ENCODE measurements at places on chromosomes 7 and 10.
A peak's percentile ranks its signal among the peaks of the same experiment; 100 is the strongest.

- DNase-seq: no peak
Observed at GRCh38 chr10:104323760-104324201, 14.5 kb downstream of the ITPRIP start.

GRCh38 chr7:114940220-114940619, 18.3 kb downstream of the MDFIC start:
- DNase-seq: no peak

DNA sequence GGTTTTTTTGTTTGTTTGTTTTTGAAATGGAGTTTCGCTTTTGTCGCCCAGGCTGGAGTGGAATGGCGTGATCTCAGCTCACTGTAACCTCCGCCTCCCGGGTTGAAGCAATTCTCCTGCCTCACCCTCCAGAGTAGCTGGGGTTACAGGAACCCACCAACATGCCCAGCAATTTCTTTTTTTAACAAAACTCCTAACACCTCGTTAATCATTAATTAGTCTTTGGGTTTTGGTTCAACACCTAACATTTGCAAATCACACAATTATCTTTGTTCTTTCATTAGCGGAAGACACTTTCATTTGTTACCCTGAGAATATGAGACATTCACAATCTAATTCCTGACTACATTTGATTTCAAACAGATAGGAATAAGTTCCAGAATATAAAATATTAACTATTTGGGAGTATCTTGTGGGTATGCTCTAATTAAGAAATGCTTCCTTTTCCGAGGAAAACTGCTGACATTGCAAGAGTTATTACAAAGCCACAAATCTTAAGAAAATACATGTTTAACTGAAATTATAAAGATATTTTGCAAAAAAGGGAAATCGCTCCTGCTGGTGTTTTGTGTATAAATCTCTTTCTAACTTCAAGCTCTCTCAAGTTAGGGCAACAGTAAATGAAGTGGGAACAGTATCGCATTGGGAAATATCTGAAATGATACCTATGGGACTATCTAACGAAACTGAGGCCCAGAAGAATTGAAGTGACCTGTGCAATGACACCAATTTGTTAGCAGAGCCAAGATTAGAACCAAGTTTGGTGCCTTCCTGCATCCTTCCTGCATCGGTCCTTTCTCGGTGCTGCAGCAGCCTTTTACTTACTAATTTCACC, 1.2 kb upstream of the LSM8 start:
- no peak for DNase-seq

DNA sequence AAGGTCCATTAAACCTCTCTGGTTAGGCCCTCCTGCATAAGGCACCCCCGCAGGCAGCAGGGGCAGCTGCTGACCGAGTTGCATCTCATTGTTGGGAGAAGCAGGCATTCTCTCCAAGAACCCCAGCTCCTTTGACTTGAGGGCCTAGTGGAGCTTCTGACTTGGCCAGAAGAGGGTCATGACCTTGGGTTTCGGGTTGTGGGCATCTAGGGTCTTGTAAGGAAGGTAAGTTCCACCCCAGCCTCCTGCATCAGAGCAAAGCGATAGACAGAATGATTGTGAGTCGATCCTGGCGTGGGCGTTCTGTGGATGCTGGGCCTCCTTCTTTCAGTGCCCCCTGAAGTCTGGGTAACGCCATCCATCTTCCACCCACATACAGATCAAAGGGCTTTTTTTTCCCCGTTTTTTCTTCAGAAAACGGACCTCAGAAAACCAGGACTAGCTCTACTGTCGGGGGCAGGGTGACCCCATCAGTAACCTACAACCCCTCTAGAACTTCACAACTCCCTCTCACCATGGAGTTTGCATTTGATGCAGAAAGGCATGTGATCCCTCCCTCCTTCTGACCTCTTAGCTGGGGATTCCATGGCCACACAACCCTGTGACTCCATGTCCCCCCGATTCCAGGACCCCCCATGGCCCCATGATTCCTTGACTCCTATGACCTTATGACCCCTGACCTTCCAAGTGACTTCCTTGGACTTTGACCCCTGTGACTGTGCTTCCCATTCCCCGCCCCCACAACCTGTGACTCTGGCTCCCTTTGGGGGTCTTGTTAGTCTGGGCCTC, 3.0 kb downstream of the SEMA4G start:
- DNase-seq: no peak

DNA sequence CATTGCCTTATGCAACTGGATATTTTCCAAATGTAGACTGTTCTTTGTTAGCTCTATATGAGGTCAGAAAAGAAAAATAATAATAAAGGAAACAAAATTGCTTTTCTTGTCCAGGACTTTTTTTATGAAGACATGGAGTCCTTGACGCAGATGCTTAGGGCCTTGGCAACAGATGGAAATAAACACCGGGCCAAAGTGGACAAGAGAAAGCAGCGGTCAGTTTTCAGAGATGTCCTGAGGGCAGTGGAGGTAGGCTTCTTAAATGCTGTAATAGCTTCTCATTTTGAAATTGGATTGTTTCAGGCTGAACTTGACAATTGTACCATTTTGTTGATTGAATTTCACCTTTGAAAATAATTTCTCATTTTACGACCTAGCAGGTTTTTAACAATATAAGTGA, 12.9 kb upstream of the LSMEM1 start:
- no peak for DNase-seq

GRCh38 chr7:102147008-102147407, 139.7 kb upstream of the SH2B2 start:
- no peak for DNase-seq

DNA sequence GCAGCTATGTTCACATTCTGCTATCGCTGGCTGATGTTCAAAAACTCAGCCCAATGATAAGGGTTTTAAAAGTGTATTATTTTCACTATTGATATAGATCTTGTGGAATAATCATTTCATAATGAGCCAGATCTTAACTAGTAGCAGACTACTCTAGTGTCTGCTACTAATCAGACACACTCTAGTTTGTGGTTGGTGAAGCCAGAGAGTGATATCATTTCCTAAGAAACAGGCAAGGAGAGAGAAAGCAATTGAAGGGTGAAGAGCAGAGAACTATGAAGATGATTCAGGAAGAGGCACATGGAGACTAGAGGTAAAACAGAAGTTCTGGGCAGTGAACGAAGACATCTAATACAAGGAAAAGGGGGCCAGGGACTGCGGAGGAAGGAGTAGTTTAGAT, 58.2 kb upstream of the BET1 start:
- no peak for DNase-seq

DNA sequence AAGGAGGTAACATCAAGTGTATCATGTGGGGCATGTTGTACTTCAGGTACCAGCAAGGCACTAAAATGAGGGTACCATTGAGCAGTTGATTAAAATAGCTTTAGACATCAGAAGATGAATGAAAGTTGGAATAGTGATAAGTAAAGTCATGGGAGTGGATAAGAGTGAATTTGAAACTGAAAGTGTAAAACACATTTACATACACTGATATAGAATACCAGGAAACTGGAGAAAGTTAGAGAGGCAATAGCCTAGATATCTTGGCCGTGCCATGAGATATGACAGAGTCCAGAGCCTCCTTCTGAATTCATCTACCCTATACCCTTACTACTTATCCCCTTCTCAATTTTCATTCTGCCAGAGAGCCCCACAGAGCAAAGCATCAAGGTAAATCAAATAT, 76.6 kb downstream of the GRM3 start:
- DNase-seq: no peak

- no peak for DNase-seq
Observed at GRCh38 chr10:11149807-11150141, 132.1 kb downstream of the CELF2 start.

- no peak for DNase-seq
Observed at GRCh38 chr10:68981074-68981473, 7.5 kb upstream of the KIFBP start.

GRCh38 chr7:101939136-101939695, 121.8 kb downstream of the CUX1 start:
- no peak for DNase-seq

DNA sequence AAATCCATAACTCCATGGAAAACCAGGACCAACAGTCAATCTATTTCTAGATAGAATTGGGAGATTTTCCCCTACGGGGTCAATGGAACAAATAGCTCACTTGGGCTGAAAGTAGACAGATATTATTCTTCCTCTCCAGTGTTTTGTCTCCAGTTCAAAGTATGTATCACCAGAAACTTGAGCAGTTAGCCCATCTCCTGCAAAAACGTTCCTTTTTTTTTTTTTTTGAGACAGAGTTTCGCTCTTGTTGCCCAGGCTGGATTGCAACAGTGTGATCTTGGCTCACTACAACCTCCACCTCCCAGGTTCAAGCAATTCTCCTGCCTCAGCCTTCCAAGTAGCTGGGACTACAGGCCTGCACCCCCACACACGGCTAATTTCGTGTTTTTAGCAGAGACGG, 390.0 kb upstream of the AUTS2 start:
- DNase-seq: no peak

GRCh38 chr7:26182283-26182682, 18.3 kb downstream of the HNRNPA2B1 start:
- DNase-seq: no peak

DNA sequence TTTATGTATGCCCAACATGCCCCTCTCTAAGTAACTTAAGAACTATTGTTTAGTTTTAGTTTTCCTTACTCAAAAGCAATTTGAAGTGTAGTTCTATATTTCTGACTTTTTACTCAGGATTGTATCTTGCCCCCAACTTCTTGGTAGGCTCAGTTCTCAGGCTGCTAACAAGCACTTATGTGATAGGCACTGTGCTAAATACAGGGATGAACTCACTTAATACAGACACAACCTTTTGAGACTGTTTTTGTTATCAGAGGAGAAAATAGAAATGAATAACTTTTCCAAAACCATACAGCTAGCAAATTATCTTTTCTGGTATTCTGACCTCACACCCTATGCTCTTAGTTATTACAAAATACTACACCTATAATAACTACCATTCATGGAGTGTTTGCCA, 16.3 kb downstream of the TAX1BP1 start:
- no peak for DNase-seq

- DNase-seq: no peak
Observed at GRCh38 chr7:149780056-149780455, 6.7 kb upstream of the ZNF467 start.

DNA sequence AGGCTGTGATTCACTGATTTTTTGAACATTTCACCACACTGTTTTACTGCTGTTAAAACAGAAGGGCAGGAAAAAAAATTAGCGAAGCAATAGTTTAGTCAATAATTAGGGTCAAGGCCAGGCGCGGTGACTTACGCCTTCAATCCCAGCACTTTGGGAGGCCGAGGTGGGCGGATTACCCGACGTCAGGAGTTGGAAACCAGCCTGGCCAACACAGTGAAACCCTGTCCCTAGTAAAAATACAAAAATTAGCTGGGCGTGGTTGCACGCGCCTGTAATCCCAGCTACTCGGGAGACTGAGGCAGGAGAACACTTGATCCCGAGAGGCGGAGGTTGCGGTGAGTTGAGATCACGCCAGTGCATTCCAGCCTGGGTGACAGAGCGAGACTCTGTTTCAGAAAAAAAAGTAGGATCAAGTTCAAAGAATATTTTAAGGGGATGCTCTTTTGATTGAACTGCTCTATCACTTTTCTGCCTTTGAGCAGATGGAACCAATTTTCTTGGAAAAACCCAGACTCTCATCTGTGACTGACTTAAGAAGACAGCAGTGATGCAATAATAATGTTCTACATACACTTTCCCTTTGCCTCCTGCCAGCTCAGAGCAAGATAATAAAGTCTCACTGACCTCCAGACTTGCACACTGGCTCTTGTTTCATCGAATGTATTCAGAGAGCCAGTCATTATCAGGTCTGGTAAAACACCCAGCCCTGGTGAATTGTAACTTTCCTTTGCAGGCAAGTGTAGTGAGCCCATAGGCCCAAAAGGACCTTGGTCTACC, 1.6 kb upstream of the PPA1 start:
- DNase-seq: no peak

- DNase-seq: no peak
Observed at GRCh38 chr10:101831169-101831811, 12.3 kb downstream of the KCNIP2 start.

DNA sequence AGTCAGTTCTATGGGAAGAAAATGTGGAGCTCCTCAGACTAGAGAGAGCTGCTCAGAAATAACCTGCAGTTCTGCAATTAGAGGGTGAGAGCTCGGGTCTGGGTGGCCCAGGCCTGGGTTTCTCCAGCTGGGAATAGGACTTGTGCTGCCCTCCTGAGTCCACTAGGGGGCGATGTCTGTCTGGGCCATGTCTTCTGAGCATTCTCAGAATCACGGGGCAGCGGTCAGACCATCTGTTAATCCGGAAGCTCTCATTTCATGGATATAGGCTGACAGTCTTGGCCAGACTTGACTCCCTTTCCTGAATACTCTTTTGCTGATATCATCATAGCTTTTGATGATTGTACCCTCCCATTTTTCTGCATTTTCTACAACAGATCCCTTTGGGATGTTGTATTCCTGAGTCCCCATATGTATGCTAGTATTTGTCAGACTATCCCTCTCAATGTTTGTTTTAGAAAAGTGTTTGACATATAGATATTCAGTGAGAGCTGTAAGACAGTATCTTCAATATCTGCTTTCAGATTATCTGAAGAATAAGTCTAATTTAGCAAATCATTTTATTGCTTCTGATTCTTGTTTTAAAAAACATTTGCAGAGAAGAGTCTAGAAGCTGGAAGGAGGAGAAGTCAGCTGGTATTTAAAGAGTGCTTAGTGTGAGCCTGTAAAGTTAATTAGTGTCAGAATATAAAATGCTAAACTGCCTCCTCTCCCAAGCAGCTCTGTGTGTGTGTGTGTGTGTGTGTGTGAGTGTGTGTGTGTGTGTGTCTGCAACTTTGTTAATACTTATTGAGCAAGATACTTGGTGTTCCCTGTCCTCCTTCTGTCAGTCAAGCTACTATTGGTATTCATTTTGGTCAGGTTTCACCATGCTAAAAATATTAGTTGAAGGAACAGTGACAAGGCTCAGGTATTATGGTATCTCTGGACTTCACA, 38.0 kb downstream of the STARD3NL start:
- DNase-seq: peak; percentile 7

GRCh38 chr10:79102498-79102874, 33.7 kb downstream of the ZMIZ1 start:
- DNase-seq: no peak

DNA sequence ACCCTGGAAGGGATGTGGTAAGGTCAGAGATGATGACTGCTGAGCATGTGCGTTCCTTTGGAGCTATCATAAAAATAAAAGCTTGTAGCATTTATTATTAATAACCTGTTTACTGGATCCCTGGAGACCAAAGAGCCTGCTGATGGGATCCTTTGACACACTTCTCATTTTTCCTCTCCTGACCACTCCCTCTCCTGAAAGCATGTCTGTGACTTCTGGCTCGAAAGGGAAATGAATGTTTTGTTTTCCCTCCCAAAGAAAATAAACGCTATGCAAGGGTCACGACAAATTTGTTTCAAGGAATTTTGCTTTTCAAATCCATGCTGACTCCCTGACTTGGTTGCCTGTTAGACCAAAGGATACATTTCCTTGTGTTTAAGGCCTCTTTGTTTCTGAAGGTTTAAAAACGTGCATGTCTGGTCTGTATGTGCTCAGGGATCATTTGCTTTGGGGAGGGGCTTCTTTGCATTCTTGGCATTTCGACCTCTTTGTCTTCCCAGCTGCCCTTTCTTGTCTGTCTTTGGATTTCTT, 185.1 kb upstream of the AGK start:
- no peak for DNase-seq

GRCh38 chr7:30815388-30815854, 44.2 kb downstream of the MINDY4 start:
- DNase-seq: no peak

- DNase-seq: no peak
Observed at GRCh38 chr7:79730971-79731370, 277.5 kb upstream of the MAGI2 start.

GRCh38 chr10:103659674-103660363, 166.3 kb downstream of the NEURL1 start:
- peak; percentile 23 for DNase-seq

- DNase-seq: no peak
Observed at GRCh38 chr10:79552143-79552542, 8.1 kb downstream of the SFTPA2 start.

GRCh38 chr7:78588393-78588792, 789.8 kb downstream of the PHTF2 start:
- DNase-seq: no peak
